Choroid plexus epithelial cell (primary cell): ENCODE measurements at places on chromosomes 3 and 15.

GRCh38 chr3:45990181-45990580 lies 5.4 kb downstream of the FYCO1 start:
- DNase-seq: no peak

DNA sequence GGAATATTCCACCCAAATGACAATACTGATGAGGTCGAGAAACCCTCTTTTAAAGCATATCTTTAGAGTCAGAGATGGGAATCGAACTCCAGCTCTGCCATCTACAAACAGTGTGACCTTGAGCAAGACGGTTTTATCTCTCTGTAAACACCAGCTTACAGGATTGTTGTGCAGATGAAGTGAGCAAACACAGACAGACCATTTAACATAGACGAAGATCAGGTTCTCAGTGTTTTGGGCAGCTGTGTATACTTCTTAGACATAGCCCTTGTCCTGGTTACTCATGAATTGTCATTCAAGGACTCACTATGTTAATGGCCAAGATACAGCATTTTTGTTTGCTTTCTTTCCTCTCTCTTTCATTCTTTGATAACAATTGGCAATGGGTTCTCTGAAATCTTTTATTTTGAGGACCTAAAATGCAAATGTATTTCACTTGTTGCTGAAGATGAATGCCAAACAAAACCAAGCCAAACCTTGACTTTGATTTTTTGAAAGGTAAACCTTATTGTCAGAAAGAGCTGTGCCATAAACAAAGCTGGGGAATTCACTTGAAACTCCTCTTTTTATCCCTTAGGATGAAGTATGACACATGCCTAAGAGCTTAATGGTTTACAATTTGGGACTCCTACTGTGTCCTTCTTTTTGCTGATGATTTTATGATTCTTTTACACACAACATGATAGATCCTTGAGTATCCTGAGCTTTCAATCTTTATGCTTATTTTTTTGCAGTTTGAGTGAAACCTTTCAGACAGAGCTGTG lies 250.0 kb upstream of the PDZRN3 start:
- no peak for DNase-seq

- peak; percentile 2 for DNase-seq
These were observed 326.6 kb downstream of the NR2F2 start for GRCh38 chr15:96657096-96657495.

GRCh38 chr3:100706365-100706764 lies 2.9 kb upstream of the TFG start:
- no peak for DNase-seq

DNA sequence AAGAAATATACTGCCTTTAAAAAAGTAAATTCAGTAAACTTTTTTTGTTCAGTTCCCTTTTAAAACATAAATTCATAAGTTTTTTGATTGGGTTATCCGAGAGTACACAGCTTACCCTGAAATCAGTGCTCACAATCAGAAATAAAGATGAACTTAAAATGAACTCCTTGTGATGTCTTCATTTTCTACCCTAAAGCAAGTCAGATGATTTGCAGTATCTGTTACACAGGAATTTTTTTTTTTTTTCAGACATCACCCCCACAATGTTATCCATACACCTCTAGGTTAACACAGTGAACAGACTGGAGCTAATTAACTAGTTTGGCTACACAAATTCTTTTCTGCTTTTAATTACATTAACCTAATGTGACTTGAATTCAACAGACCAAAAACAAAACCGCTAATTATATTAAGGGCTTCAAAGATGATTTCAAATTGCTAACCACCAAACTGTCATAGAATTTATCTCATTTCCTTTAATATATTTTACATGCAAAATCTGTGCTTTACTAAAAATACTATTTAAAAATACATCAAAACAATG lies 1042.0 kb downstream of the ROBO1 start:
- peak; percentile 56 for DNase-seq

DNA sequence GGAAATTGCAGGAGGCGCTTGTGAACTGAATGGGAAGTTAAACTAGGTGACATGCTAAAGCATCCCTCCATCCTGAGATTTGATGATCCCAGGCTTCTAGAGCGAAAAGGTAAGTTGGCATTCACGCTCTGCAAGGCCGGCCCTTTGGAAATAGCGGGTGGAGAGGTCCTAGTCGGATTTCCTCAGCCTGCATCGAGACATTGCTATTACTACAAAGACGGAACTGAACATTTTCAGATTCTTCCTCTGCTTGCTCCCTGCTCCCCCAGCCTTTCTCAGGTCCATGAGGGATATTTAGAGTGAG lies 77.7 kb downstream of the DGKG start:
- no peak for DNase-seq
